Astrocyte of the spinal cord (primary cell): ENCODE measurements at places on chromosomes 1 and 21.

DNA sequence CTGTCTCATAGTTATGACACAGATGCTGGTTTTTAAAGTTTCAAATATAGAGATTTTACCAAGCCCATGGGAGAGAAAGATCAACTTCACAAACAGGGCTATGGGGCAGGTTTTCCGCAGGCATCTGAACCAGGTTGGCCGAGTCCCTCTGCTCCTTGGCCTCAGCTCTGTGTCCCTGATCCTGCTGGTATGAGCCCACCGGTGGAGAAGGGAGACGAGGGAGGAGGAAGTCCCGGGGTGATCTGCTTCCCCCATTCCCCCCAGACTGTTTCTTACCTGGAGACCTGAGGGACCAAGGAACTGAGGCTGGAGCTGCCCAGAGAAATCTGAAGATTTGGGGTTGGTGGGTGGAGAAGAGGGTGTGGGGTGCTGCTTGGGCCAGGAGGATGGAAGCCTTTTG lies 28.9 kb upstream of the BTG2 start:
- DNase-seq, result no peak

- peak; percentile 37 for DNase-seq
These were observed 75.6 kb upstream of the CNIH3 start for GRCh38 chr1:224540535-224540934.

DNA sequence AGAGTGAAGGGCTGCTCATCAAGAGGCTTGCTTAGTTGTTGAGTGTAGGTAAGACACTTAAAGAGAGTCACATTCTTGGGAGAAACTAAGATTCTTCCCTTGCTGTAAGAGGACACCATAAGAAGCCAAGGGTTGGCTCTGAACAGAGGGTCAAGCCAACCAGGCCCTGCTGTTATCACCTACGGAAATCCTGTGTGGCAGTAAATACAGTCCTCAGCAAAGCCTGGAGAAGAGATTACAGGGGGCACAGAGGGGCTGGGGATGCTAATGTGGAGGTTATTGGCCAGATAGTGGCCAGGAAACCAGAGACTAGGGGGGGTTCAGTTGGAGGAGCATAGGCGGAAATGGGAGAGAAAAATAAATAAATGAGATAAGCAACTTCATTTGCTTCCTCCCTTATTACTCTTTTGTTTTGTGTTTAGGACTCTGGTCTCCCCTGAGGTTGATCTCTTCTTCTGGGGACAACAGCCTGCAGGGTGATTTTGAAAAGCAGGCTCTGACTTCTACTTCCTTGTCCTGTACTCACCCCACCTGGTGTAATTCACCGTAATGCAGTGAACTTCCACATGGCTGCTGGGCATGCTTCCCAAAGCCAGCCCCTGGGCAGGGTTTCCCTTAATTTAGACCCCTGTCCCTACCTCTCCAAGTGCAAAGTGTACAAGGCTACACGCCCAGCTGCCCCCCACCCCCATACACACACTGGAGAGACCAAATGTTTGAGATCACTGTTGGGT lies 40.9 kb downstream of the MTARC1 start:
- DNase-seq, result no peak

DNA sequence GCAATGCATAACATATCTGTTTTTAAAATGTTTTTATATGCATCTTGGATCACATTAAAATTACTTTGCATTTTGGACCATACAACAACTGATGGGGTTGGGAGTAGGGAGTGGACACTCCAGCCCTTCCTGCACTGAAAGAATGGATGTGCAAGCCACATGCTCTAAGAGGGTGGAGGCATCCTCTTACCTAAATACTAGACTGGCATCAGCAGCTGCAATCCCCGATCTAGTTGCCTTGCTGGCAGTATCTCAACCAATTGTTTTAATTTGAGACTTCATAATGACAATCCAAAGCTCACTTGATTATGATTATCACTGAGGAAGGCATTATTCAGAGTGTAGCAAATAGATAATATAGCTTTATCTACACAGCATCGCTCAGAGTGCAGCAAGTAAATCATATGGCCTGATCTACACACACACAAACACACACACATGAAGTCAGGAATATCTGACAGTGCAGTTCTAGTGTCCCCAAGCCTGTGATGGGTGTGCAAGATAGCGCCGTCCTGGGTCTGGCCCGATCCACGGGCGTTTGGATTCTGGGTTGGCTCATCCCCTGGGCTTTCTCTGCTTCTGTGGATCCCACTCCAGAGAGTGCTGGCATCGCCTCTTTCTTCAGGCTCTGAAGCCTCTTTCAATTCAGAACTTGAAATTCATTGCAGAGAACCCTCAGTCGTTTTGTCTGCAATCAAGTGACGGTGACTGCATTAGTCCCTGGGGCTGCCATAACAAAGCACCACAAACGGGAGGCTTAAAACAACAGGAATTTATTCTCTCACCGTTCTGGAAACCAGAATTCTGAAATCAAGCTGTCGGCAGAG lies 181.3 kb downstream of the ETS2 start:
- DNase-seq, result no peak

DNA sequence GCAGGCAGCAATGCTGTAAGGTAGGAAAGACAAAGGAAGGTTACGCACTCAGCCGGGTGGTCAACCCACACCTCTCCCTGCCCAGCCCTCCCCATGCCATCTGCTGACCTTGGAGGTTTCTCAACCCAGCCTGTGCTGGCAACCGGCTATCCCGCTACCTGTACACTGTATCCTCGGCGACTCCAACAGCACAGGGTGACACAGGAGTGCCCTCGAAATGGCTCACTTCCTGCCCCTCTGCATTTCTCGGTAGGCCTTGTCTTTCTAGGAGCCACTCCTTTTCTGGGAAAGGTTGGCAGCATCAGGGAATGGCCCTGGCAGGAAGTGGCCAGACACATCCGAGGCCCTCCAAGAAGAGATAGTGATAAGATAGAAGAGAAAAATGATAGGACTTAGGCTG lies 124.0 kb downstream of the PROX1 start:
- DNase-seq, result no peak

DNA sequence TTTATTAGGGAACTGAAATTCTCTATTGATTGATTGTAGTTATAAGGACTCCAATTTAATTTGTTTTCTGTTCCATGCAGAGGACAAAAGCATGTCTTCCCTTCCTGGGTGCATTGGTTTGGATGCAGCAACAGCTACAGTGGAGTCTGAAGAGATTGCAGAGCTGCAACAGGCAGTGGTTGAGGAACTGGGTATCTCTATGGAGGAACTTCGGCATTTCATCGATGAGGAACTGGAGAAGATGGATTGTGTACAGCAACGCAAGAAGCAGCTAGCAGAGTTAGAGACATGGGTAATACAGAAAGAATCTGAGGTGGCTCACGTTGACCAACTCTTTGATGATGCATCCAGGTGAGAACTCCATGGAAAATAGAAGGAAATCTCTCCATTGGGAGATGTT lies 1.5 kb downstream of the SETDB1 start:
- DNase-seq, result no peak

DNA sequence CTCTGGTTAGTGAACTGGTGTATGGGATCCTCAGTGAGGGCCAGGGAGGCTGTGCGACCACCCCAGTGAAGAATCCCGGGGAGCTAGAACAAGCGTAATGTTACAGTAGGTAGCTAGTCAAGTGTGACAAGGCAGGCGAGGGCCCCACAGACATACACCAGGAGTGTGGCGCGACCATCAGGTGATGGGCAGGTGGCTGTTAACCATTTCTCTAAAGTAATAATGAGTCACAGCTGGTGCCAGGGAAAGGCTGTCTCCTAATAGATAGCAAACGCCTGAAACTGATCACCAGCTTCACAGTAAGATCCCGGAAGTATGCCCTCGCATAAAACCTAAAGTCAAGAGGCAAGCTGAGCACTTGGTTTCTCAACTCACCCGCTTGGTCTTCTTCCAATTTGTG lies 40.5 kb upstream of the TARBP1 start:
- no peak for DNase-seq
